ENCODE measurements at places on chromosomes 3 and 15. TPM values are rescaled to one million over a fixed set of nuclear protein-coding genes. Genes with fewer than 3 reads are reported as not detected.

GRCh38 chr15:56233549-56233948, 10.1 kb downstream of the RFX7 start:
- DNase-seq = no peak

- DNase-seq = no peak
These were observed 27.8 kb downstream of the ALPK3 start for GRCh38 chr15:84844964-84845363.

- DNase-seq = no peak
These were observed 67.4 kb upstream of the SAMMSON start for GRCh38 chr3:69932087-69932486.

DNA sequence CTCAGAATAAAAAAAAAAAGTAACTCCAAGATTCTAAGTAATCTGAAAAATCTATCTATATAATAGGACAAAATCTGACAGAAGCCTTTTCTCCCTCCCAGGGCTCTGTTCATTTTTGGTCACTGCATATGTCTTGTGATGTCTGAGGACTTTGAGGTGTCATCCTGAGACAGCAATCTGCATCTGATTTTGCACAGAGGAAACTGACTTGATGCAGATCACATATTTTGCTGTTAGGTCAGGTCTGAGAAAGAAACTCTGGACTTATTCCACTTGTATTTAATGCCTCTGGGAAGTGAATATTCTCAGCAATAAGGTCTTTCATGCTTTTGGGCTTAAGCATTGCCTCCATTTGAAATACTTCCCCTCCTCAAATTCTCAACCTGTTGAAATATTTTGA, 295.2 kb upstream of the THBS1 start:
- no peak for DNase-seq

GRCh38 chr3:120028271-120029047, 65.8 kb downstream of the GSK3B start:
- DNase-seq = no peak

- DNase-seq = no peak
These were observed 29.4 kb downstream of the STARD5 start for GRCh38 chr15:81294516-81294880.

GRCh38 chr3:155210736-155211135, 82.7 kb downstream of the STRIT1 start:
- no peak for DNase-seq

DNA sequence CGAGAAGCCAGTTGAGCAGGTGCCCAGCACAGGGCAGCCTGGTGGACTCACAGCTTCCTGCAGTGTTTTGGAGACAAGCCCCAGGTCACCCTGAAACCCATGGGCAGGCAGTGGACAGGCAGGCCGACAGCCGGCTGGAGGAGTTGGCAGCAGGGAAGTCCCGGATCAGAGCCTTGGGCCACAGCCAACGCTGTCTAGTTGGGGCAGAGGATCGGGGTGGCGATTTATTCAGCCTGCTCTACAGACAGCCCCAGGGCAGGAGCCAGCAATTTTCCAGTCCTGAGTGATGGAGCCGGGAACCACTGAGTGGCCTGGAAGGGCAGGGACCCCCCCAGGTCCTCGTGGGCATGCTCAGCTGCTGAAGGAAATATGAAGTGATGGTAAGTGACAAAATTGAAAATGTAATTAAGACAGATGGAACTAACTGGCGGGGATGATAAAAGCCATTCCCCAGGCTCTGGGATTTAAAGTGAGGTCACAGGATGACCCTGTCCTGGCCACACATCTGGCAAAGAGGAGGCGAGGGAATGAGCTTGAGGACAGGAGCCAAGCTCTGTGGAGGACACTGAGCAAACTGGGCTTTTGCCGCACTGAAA, 34.4 kb upstream of the TBC1D21 start:
- DNase-seq = no peak

SH3GL3 gene
- 1.0 TPM for total RNA-seq

RPUSD2 gene
- 10.1 TPM for total RNA-seq

KBTBD13 gene
- not detected for total RNA-seq

GPR176 gene
- 35.4 TPM for total RNA-seq

SLC28A1 gene
- total RNA-seq = not detected

FAM81A gene
- 3.0 TPM for total RNA-seq

GOLGA8R gene
- 0.22 TPM for total RNA-seq

SLC6A6 gene
- total RNA-seq = 27.9 TPM

STRA6 gene
- 1.9 TPM for total RNA-seq

CALML4 gene
- 3.8 TPM for total RNA-seq

Data from epithelial cell of proximal tubule (primary cell).